H1 (cell line): ENCODE measurements at places on chromosomes 2 and 18. TPM values are rescaled to one million over a fixed set of nuclear protein-coding genes. Genes with fewer than 3 reads are reported as not detected.

GRCh38 chr18:78725426-78725825, 254.2 kb upstream of the SALL3 start:
- DNase-seq = no peak

- no peak for DNase-seq
Measured at GRCh38 chr2:200419325-200419724, 90.5 kb downstream of the KCTD18 start.

GRCh38 chr2:6392354-6392753, 473.4 kb downstream of the CMPK2 start:
- no peak for DNase-seq

DNA sequence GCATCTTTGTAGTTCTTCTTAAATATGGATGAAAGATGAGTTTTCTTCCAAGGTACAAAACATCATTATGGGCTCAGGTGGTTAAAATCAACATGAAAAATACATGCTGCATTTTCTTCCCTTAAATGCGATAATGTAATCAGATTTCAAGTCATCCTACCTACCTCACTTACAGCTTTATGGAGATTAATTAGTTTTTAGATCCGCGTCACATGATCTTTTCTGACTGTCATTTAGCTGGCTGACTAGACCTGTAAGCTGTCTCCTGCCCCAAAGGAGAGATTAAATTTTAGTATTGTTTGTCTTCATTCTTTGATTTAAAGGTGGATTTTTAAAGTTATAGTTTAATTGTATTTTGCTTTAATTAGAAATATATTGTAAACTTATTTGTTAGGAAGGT, 678.0 kb upstream of the ZEB2 start:
- no peak for DNase-seq

DNA sequence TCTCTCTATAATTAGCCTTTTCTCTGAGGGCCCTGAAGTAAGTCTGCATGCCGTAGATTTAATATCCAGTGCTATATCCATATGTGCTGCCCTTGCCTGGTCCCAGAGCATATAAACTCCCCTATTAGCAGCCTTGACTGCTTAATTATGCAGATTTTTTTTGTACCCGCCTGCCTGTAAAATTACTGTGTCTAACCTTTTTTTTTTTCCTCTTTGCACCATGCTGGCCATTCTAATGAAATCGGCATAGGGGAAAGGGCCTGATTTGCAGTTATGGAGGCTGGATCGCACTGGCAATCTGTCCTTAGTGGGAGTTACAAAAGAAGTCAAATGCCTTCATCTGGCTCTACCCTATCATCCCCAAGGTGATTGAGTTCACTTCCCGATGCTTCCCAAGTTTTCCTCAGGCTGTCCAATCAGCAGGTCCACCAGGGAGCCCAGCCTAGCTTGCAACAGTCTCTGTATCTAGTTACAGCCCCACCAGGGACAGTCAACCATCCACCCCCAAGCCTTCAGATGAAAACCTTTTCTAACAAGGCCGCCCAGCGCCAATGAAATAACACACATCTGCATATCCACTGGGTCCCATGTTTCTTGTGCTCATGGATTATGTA, 239.0 kb downstream of the ZNF521 start:
- no peak for DNase-seq

Gene LIPG
- 9.8 and 11.8 TPM in 2 replicates for total RNA-seq

DNA sequence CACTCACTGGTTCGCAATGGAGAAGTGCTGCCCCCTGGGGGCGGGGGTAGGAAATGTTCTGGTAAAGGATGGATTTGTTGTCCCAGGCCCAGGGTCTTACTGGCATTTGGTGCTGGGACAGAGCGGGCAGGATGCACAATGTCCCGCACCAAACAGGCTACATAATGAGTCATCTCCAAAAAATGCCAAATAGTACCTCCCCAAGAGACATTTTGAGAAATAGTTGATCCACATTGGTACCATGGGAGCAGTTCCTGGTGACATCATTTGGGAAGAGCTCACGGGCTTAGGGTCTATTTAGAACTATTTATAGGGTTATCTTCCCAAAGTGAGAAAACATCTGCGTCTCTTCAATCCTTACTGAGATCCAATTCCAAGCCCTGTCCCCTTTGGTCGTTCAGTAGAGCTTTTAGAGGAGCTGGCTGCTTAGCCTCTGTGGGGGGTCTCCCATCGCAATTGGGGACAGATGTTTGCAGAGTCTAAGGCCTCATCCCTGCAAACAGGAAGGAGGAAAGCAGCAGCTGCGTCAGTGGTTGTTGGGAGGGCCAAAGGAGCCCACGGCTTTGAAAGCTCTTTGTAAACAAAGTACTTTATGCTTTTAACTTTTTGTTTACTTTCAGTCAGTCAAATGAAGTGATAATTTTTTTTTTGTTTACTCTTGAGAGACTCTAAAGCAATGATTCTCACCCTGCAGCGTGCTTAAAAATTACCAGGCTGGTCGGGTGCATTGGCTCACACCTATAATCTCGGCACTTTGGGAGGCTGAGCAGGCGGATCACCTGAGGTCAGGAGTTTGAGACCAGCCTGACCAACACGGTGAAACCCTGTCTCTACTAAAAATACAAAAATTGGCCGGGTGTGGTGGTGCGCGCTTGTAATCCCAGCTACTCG, 49.3 kb downstream of the GREB1 start:
- DNase-seq = peak; percentile 66

- no peak for DNase-seq
Measured at GRCh38 chr2:178163395-178163794, 30.9 kb upstream of the OSBPL6 start.

DNA sequence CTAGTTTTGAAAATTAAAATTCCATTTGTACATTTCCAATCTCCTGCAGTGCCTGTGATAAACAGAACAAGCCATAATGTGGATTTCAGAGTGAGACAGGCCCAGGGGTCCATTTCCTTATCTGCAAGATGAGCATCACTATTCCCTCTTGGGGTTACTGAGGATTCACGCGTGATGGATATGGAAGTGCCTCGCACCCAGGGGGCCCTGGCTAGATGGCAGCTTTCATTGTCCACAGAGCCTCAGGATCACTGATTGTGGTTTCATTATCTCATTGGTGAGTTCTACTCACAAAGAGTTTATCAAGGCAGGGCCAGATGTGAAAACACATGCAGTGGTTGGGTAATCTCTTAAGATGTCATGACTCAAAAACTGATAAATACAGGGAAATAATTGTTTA, 11.6 kb downstream of the CNGA3 start:
- no peak for DNase-seq

Gene ASXL3
- 1.3 TPM in 2 replicates for total RNA-seq

Gene IL36G
- not detected in 2 replicates for total RNA-seq

Gene UGT1A4
- total RNA-seq = not detected in 2 replicates

- no peak for DNase-seq
Measured at GRCh38 chr2:188820576-188820975, 153.6 kb upstream of the COL3A1 start.

Gene SLC5A7
- total RNA-seq = 0.11 and 0.15 TPM in 2 replicates

DNA sequence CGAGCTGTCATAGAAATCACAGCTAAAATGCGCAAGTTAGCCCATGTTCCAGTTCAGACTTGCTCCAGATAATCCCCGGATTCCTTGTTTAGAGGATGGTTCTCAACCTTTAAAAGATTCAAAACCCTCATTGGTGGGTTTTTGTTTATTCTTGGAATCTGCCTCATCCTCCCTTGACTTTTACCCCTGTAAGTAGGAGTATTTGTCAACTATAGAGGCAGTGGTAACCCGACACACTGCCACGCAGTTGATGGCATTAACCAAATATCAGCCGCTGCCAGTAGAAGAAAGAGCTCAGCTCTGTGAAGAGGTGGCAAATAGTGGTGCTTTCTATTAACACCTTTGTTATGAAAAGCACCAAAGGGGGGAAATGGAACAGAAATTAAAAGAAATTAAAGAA, 40.4 kb upstream of the SELENOI start:
- DNase-seq = no peak

Gene MTCL1
- total RNA-seq = 60.8 and 62.0 TPM in 2 replicates

GRCh38 chr2:38968021-38968420, 78.3 kb downstream of the ARHGEF33 start:
- no peak for DNase-seq

Gene TRIM54
- total RNA-seq = 3.9 and 4.2 TPM in 2 replicates

DNA sequence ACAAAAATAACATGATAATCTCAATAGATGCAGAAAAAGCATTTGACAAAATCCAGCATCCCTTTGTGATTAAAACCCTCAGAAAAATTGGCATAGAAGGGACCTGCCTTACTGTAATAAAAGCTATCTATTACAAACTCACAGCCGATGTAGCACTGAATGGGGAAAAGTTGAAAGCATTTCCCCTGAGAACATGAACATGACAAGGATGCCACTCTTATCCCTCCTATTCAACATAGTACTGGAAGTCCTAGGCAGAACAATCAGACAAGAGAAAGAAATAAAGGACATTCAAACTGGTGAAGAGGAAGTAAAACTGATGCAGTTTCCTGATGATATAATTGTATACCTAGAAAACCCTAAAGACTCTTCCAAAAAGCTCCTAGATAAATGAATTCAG, 368.7 kb downstream of the RIT2 start:
- DNase-seq = no peak

DNA sequence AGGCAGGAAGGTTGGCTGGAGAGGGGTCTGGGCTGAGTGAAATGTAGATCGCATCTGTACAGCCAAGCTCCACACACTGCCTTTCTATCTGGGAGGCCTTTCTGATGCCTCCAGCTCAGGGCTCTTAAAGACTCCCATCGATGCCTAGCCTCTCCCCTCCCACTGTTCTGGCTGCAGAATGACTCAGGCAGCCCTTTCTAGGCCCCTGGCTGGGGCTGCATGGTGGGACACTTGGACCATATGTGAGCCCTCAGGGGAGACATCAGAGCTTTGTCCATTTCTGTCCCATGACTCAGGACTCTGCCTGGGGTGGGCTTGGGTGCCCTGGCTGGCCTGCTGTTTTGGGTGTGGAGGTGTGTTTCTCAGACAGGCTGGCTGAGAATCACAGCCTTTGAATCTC, 101.3 kb downstream of the CELF4 start:
- DNase-seq = no peak

Gene SPATS2L
- 177 and 189 TPM in 2 replicates for total RNA-seq

DNA sequence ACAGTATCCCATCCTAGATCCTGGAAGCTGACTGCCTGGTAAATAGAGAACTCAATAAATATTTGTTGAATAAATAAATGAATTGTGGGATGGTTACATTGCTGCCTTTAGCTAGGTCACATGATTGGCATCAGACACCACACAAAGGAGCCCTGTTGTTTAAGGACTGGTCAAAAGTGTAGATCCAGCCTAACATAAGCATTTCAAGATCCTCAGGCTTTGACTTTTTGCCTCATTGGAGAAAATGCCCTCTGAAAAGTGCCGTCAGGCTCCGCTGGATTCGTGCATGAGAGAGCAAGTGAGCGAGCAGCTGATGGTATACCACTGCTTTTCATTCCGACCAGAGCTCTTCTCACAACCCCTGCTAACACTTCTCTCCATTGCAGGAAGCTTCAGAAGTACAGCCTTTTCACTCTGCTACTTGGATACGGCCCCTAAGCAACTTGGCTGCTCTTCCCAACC, 1.3 kb upstream of the ZNF24 start:
- DNase-seq = no peak

Gene TBR1
- not detected in 2 replicates for total RNA-seq

Gene ANKRD30BL
- not detected in 2 replicates for total RNA-seq

Gene POTEI
- total RNA-seq = 0.19 and 0.20 TPM in 2 replicates

- DNase-seq = no peak
Measured at GRCh38 chr2:232776435-232776834, at the start of gene KCNJ13. Gene KCNJ13 (minus strand): TSS chr2:232776565. CDS start chr2:232771362, 5,203 bp downstream.

- DNase-seq = no peak
Measured at GRCh38 chr18:73961804-73962203, 185.8 kb downstream of the FBXO15 start.

Gene POTEC
- 0.07 and 0.19 TPM in 2 replicates for total RNA-seq

DNA sequence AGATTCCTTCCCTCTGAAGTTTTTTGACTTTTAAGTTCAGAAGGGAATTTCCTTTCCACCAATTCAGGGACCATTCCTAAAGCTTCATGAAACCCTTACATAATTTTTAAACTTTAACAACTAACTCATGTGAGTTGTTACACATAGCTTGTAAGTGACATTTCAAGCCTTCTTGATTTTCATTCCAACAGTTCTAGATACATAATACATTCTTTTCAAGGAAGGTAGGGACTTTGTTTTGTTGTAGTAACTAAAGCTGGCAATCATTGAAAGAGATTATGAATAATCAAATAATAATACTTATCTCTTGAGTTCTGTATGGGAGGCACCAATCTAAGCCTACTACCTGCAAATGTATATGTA, 45.4 kb downstream of the SETBP1 start:
- DNase-seq = no peak

Gene STPG4
- total RNA-seq = 0.27 and 0.28 TPM in 2 replicates

Gene BZW1
- 335 and 340 TPM in 2 replicates for total RNA-seq

DNA sequence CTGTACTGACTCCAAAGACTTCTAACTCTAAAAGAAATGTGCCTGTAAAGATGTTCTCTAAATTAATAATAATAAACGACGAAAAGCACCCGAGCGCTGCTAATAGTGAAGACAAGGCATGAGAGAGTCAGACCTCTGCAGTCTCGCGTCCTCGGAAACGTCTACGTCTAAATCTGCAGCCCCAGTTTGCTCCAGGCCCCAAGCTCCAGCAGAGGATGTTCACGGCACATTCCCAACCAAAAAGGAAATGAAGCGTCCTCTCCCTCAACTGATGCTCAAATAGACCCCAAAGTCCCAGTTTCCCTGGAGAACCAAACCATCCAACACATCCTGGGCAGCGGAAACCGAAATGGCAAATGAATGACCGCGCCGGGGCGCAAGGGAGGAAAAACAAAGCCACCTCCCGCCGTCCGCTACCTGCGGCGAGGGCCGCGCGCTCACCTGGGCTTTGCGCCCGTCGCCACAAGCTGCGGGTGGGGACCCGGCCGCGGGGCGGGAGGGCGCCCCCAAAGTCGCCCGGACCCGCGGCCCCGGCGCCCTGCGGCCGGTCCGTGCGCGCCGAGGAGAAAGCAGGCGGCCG, 47.1 kb upstream of the CCDC150 start:
- DNase-seq = no peak

Gene SERPINB7
- total RNA-seq = not detected in 2 replicates

- no peak for DNase-seq
Measured at GRCh38 chr2:145875016-145875415, 1355.1 kb upstream of the ZEB2 start.

Gene GCKR
- 0.57 and 1.2 TPM in 2 replicates for total RNA-seq

DNA sequence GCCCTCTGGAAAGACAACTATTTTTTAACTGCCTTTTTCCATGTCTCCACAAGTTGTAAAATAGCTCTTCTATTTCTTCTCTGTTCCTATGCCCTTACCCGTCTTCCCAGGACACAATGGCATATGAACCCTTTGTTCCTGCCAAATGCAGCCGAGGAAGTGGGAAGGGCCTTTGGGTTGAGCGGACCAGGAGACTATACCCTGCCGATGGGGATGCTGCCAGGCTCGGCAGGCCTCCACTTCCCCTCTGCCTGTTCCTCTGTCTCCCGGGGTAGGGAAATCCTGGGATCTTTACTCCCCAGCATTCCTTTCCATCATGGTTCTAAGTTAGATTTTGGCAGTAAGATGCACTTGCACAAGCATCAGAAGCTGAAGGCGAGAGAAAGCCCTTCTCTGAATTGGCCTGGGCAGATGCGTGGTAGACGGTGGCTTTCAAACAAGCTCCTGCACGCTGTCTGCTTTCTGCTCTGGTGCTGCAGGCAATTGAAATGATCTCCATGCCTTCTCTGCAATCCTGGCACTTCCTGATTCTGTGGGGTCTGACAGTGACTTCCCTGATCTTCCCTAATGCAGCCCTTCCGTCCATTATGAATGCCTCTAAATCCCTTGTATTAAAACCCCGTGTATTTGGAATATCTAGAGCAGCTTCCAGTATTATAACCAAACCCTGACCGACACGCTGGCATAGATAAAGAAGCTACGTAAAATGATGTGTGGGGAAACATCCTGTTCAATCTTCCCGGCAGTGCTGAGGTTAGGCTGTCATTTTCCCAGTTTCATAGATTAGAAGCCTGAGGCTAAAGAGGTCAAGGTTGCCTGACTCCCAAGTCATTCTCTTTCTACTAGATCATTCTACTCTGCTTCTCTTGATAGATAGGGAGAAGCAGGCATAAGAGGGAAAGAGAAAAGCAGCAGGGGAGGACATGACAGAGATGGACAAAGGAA, 69.8 kb downstream of the MCFD2 start:
- no peak for DNase-seq
